ENCODE measurements at places on chromosomes 1 and 21.

DNA sequence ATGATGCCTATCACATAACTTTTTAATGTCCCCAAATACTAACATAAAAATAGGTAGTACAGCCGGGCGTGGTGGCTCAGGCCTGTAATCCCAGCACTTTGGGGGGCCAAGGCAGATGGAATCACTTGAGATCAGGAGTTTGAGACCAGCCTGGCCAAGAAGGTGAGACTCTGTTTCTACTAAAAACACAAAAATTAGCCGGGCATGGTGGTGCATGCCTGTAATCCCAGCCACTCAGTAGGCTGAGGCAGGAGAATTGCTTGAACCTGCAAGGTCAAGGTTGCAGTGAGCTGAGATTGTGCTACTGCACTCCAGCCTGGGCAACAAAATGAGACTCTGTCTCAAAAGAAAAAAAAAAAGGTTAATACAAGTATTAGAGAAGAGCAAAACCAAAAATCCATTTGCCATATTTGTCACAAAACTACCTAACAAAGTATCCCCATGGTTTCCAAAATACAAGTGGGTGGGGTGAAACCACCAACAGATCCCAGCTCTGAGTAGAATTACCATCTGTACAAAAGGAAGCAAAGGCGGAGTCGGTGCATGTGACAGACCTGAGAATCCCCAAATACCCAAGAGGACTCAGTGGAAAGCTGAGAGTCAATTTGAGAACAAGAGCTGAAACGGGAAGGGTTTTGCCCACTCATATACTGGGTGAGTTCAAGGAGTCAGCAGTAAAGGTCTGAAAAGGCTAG is 113.2 kb downstream of the TOMM20 start:
- DNase-seq: no peak

- no peak for DNase-seq
Observed at GRCh38 chr1:159843459-159843858, 16.8 kb downstream of the SLAMF8 start.

DNA sequence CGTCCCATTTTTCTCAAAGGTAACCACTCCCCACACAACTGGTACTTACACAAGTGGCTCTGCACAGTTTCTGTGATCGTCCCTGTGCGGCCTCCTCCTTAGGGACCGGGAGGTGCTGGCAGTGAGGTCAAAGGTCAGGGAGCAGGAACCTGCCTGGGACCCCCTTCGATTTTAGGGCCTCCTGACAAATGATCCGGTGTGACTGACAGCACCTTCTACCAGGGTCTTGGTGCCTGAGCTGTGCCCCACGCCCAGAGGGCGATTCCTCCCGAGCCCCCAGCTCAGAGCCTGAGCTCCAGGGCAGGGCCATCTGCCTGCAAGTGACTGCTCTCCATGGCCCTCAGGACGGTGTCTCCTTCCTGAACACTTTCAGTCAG is 11.8 kb upstream of the TMEM240 start:
- DNase-seq: no peak

- no peak for DNase-seq
Observed at GRCh38 chr1:233815865-233816264, 88.6 kb upstream of the SLC35F3 start.

- no peak for DNase-seq
Observed at GRCh38 chr1:38500352-38500751, 359.2 kb downstream of the RRAGC start.

DNA sequence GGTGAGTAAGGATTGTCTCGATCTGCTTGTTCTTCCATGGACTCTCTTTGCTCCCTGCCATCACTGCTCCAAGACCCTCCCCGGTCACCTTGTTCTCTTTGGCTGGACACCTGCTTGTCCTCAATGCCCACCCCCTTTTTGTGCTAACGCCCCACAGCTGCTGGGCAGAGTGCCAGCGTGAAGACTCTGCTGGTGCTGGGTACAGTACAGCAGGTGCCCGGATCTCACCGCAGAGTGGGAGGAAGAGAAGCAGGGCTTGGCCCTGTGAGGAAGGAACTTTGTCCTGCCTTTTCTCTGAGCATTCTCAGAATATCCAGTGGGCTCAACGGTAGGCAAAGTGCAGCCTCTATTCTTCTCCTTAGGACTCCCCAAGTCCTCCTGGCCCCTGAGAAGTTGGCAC is 90.1 kb downstream of the PLXNA2 start:
- DNase-seq: no peak

DNA sequence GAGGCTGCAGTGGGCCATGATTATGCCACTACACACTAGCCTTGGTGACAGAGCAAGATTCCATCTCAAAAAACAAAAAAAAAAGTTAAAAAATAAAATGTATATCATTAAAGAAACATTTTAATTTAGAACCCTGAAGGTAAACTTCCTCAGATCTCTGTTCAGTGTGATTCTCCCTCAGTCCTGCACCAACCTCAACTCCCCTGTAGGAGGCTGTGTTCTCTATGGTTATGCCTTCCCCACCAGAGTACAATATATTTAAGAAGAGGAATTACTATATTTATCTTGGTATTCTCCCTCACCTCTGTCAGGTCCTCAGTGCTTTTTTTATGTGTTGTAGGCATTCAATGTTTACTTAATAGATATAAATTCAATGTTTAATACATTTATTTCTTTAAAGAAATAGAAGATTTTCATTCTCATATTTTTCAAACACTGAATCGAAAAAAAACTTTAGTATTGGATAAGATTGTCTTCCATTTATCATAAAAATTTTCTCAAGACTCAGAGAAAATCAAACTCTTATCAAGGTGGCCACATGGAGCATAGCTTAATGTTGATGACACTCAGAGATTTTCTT is 4.8 kb upstream of the LRRC8B start:
- DNase-seq: no peak

DNA sequence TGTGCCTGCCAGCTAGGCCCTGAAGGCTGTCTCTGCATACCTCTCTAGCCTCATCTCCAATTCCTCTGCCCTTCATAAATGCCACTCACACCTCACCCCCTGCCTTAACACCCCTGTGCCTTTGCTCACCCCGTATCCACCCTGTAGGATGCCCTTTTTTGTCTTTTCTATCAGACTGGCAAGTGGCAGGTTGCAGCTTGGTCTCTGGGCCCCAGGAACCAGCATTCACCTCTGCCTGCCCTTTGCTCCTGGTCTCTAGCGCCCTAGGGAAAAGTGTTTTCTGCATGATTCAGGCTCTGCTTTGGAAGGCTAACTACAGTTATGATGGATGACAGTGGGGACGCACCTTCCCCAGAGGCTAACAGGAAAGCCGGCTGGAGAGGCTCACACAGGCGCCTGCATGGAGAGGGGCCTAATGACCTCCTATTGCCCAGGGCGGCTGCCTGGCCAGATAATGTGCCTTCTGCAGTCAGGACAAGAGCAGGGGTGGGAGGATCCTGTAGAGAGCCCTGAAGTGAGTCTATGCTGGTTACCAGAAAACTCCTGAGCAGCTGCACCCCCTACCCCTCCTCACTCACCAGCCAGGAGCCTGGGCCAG is 11.2 kb downstream of the KANK4 start:
- no peak for DNase-seq

- no peak for DNase-seq
Observed at GRCh38 chr1:87956072-87956471, 627.4 kb downstream of the LMO4 start.

DNA sequence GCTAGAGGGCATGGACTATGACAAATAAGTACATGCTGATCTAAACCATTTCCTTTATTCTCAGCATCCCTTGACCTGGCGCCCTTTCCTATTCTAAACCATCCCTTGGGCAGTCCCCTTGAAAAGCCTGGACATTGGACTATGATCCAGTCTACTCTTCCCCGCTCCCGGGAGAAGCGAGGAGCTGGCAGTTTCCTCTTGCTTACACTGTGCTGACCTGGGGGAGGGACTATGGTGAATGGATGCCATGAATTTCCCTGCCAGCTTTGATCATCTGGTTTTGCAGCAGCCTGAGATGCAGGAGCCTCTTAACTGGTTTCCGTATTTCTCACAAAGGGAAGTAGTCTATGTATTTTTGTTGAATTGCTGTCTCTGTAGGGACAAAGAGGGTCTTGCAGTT is 121.7 kb downstream of the KIF26B start:
- no peak for DNase-seq

GRCh38 chr1:230407351-230407750 is 18.8 kb downstream of the PGBD5 start:
- DNase-seq: no peak

DNA sequence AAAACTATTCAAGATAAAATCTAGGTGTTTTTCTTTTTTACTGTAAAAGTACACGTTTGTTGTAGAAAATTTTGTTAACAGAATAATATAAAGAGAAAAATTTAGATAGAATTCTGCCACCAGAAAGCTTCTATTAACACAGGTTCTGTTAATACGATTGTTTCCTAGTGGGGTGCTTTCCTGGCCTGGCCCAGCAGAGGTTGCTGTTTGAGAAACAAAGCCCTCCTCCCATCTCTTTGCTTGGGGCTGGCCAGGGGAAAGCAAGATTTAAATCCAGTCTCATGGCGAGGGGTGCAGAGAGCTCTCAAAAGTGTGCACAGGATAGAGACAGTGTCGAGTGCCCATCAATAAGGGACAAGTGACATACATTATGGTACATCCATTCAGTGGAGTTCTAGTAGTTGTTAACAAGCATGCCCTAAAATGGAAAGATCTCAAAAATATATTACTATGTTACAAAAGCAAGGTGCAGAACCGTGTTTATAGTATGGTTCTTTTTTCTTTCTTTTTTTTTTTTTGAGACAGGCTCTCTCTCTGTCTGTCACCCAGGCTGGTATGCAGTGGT is 14.6 kb upstream of the ACBD3 start:
- no peak for DNase-seq

- DNase-seq: no peak
Observed at GRCh38 chr1:172883844-172884243, 166.9 kb downstream of the TNFSF18 start.

DNA sequence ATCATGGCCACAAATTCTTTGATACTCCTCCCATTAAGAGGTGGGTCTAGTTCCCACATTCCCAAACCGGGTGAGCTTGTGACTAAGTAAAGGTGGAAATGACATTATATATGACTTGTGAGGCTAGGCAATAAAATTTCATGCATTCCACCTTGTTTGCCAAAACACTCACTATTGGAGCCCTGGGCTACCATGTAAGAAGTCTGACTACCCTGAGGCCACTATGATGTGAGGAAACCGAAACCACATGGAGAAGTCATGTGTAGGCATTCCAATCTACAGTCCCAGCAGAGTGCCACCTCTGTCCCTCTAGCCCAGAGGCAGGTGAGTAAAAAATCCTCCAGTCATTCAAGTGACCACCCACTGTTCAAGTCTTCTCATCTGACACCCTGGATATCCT is 17.9 kb upstream of the SMG7 start:
- no peak for DNase-seq

Measured in stimulated activated CD8-positive, alpha-beta memory T cell treated with anti-CD3 and anti-CD28 coated beads, Interleukin-4, amount 100 ng/mL, for 1 hour (primary cell).